ENCODE measurements at places on chromosomes 3 and 15. TPM values are rescaled to one million over a fixed set of nuclear protein-coding genes. Genes with fewer than 3 reads are reported as not detected.

- no peak for DNase-seq
Measured at GRCh38 chr3:174700736-174701135, 158.4 kb upstream of the NAALADL2 start.

DNA sequence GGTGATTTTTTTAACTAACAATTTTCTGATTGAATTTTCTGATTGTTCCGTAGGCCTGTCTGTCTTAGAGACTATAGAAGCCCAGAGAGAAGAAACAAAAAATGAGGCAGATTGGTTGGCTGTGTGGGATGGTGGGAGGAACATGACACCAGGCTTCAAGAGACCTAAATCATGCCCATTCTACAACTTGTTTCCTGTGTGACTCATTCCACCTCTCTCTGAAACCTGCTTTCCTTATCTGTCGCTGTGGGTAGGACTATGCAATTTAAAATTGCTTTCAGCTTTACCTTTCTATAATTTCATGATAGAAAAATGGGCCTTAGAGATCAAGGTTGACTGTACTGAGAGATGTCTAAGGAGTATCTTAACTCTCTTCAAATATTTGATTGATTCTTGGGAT lies 44.5 kb downstream of the OXNAD1 start:
- peak; percentile 78 for DNase-seq

- no peak for DNase-seq
Measured at GRCh38 chr3:152832046-152832445, 2.9 kb upstream of the P2RY1 start.

GRCh38 chr15:73979636-73980035 lies 12.5 kb downstream of the STOML1 start:
- DNase-seq = no peak

GRCh38 chr3:24475925-24476324 lies 18.7 kb downstream of the THRB start:
- peak; percentile 75 for DNase-seq

- no peak for DNase-seq
Measured at GRCh38 chr15:47908950-47909670, 191.8 kb downstream of the SEMA6D start.

GRCh38 chr3:29324180-29324651 lies 43.3 kb downstream of the RBMS3 start:
- peak; percentile 27 for DNase-seq

The USP8 gene
- total RNA-seq = 72.7 TPM

- DNase-seq = peak; percentile 73
Measured at GRCh38 chr3:189947948-189948723, 172.6 kb downstream of the P3H2 start.
